ENCODE measurements at places on chromosomes 11 and 22. TPM values are rescaled to one million over a fixed set of nuclear protein-coding genes. Genes with fewer than 3 reads are reported as not detected.
A peak's percentile ranks its signal among the peaks of the same experiment; 100 is the strongest.

DNA sequence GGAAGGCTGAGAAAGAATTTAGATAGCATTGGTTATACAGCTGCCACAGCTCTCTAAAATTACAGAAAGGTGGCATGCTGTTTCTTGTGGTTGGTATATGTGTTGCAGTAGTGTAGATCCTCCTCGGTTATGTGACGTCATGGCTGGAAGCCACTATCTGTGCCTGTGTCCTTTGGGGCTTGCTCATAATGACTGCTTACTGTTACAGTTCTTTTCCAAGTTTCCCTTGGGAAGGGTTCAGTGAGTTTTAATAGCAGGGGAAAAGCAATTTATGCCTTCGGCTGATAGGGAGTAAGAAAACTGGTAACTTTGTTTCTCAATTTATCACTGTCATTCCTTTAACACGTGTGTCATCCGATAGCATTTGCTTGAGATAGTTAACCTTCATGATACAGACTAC lies 47.2 kb downstream of the POLD3 start:
- no peak for DNase-seq

RAB39A gene
- 0.67 TPM for total RNA-seq

GRCh38 chr11:106990331-106990730 lies 27.9 kb downstream of the GUCY1A2 start:
- no peak for DNase-seq

GRCh38 chr22:42962295-42963230 lies 52.4 kb downstream of the PACSIN2 start:
- no peak for DNase-seq

GRCh38 chr11:78469896-78470295 lies 52.3 kb upstream of the GAB2 start:
- no peak for DNase-seq

GRCh38 chr22:18078329-18079041 lies 695 bp downstream of the PEX26 start:
- peak; percentile 10 for DNase-seq

All from astrocyte (in vitro differentiated cells and primary cell).